NCI-H774 (cell line): ENCODE measurements at places on chromosomes 12 and 14.

DNA sequence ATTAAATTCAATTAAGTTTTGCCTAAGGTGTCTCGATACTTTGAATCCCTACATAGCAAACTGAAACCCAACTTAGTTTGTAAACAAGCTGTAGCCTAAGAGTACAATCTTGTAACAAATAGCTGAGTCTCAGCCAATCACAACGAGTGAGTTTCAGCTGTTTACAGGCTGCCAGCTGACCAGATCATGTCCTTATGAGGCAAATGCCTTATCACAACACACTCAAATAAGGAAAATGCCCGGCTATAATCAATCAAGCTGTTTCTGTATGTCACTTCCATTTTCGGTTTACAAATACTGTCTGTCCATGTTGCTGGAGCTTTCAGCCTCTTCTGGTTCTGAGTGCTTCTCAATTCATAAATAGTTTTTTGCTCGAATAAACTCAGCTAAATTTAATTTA lies 943.8 kb downstream of the SLC16A7 start:
- DNase-seq: peak; percentile 6

DNA sequence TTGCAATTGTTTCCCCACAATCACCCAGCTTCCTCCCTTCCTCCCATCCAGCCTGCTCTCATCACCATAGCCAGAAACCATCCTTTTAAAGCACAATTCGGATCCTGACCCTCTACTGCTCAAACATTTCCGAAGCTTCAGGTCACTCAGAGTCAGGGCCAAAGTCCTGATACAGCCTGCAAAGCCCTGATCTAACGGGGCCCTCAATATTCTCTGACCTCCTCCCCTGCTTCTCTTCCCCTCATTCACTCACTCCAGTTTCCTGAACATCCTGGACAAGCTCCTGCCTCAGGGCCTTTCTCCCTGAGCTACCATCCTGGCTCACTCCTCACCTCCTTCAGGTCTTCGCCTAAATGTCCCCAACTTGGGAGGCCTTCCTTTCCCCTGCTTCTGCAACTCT lies 46.1 kb downstream of the PITPNM2 start:
- DNase-seq: no peak

DNA sequence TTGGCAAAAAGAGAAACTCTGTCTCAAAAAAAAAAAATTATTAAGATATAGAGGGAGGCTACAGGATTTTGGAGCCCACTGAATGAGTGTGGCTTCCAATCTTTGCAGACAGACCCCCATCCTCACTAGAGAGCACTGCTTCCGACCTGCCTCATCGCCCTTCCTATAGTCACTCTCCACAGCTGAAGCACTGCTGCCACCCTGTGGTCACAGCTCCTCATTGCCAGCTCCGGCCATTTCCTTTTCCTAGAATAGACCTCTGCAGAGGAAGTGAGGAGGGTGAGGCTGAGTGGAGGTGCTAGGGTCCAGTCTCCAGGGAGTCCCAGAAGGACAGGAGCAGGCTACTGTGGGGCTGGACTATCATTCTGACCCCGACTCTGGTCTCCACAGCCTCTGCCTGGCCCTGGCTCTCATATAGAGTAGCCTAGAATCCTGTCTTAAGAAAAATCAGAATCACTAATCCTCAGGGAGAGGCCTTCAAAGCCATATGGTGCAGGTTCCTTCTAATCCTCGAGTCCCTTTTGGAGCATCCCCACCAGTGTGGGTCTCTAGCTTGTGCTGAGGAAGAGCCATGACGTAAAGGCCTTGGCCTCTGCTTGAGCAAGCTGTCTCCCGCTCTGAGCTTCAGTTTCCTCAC lies 1.4 kb upstream of the NPFF start:
- peak; percentile 80 for DNase-seq

DNA sequence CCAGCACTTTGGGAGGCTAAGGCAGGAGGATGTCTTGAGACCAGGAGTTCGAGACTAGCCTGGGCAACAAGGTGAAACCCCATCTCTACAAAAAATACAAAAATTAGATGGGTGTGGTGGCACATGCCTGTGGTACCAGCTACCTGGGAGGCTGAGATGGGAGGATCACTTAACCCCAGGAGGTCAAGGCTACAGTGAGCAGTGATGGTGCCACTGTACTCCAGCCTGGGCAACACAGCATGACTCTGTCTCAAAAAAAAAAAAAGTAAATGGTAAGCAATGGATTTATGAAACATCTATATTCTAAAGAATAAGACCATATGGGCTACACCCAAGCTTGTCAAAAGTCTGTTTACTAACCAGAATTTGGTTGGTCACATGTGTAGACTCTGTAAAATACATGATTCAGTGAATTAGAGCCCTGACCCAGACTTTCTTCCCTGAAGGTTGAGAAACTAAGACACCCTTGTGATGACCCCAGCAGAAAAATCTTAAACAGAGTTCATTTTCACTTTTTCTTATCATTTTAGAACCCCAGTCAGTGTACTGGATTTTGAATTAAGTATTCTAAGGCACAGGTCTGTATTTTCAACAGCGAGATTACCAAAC lies 12.1 kb downstream of the FGD6 start:
- DNase-seq: no peak

GRCh38 chr12:64634508-64635092 lies 24.3 kb downstream of the RASSF3 start:
- no peak for DNase-seq

DNA sequence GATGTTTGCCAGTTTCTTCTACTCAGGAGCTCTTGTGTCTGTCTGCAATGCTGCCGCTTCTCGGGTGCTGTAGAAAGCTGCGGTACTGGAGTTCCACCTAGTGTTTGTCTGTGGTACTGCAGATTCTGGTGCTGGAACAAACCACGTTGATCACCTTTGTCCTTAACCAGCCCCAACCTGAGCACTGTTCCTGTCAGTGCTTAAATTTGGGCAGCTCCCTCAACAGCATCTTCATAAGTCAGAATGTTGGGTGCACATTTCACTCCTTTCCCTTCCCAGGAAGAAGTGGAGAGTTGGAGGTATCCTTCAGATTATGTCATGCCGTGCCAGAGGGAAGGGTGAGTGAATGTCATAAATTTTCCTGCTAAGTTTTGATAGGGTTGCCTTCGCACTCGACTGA lies 48.7 kb upstream of the LALBA start:
- DNase-seq: peak; percentile 71

GRCh38 chr14:99688210-99688581 lies 4.1 kb downstream of the CYP46A1 start:
- DNase-seq: no peak

DNA sequence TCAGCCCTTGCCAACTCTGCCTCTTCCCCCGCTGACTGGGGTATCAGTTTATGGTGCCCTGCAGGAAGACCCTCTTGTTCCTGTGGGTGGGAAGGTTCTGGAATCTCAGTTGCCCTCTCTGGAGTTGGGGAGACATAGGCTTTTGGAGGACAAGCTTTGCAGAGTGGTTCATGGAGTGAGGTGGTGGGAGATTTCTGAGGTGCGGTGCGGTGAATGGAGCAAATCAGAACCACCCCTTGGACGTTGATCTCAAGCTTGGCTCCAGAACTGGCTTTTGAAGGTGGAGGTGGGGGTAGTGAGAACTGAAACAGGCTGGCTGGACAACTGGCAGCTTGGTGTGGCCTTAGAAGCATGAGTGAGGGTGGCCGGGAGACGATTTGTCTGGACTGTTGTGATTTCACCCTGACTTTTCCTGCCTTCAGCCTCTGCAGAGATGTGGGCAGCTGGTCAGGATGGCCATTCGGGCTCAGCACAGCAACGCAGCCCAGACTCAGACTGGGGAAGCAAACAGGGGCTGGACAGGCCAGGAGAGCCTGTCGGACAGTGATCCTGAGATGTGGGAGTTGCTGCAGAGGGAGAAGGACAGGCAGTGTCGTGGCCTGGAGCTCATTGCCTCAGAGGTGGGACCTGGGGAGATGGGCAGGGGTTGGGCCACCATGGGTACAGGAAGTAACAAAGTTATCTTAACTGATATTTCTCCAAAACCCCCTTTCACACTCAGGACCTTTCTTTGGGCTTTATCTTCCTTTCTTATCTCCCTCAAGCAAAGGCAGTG lies 1.1 kb downstream of the SHMT2 start:
- no peak for DNase-seq

DNA sequence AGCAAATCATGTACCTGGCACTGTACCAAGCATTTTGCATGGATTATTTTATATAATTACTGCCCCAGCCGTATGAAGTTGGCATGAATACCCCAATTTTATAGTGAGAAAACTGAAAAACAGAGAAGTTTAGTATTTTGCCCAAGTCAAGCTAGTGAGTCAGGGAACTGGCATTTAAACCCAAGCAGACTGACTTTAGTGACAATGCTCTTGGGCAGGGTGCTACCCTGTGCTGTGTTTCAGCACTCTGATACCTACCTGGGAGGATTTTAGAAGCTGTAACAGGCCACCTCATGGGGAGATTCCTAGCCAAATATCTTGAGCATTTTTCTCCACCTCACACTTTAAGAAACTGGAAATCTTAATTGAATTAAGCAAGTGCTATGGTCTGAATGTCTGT lies 98.1 kb upstream of the MAX start:
- no peak for DNase-seq
